Glomerular endothelial cell (primary cell): ENCODE measurements at places on chromosomes 5 and 9. TPM values are rescaled to one million over a fixed set of nuclear protein-coding genes. Genes with fewer than 3 reads are reported as not detected.

SPATA31E1 gene
- total RNA-seq = not detected in 2 replicates

ADGRD2 gene
- not detected in 2 replicates for total RNA-seq

PDGFRB gene
- 5.1 and 13.0 TPM in 2 replicates for total RNA-seq

XPA gene
- 5.6 and 9.4 TPM in 2 replicates for total RNA-seq

PCDHGA9 gene
- 3.3 and 4.5 TPM in 2 replicates for total RNA-seq

FSD1L gene
- total RNA-seq = 1.9 and 4.5 TPM in 2 replicates

C9orf85 gene
- 10.0 and 12.7 TPM in 2 replicates for total RNA-seq

FOXD4L4 gene
- 0.53 TPM in 1 of 2 replicates, not detected in the other for total RNA-seq

CCL27 gene
- not detected in 2 replicates for total RNA-seq

C9orf153 gene
- not detected in 2 replicates for total RNA-seq

CRAT gene
- total RNA-seq = 46.1 and 60.4 TPM in 2 replicates

DNM1 gene
- 2.7 and 7.9 TPM in 2 replicates for total RNA-seq

C7 gene
- total RNA-seq = 0.12 TPM in 1 of 2 replicates, not detected in the other

C9orf57 gene
- total RNA-seq = not detected in 2 replicates
